C1 segment of cervical spinal cord (tissue), 14 donors: ENCODE measurements at places on chromosomes 12 and 14.

DNA sequence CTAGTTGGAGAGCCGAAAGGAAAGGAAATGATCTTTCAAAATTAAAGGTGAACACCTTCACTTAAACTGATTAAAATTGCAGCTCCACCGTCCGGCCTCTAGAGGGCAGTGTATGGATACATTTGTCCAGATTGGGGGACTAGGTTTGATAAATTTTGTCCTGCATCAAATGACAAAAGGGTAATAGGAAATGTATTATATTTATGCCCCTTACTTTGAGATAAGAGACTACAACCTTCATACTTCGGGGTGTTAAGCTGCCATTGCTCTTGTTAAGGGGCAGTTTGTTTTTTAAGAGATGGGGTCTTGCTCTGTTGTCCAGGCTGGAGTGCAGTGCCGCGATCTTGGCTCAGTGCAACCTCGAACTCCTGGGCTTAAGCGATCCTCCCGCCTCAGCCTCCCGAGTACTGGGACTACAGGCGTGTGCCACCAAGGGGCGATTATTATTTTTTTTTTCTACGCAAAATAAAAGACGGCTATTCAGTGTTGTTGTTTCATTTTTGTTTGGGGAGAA, 818 bp upstream of the SUOX start:
- no peak for DNase-seq

DNA sequence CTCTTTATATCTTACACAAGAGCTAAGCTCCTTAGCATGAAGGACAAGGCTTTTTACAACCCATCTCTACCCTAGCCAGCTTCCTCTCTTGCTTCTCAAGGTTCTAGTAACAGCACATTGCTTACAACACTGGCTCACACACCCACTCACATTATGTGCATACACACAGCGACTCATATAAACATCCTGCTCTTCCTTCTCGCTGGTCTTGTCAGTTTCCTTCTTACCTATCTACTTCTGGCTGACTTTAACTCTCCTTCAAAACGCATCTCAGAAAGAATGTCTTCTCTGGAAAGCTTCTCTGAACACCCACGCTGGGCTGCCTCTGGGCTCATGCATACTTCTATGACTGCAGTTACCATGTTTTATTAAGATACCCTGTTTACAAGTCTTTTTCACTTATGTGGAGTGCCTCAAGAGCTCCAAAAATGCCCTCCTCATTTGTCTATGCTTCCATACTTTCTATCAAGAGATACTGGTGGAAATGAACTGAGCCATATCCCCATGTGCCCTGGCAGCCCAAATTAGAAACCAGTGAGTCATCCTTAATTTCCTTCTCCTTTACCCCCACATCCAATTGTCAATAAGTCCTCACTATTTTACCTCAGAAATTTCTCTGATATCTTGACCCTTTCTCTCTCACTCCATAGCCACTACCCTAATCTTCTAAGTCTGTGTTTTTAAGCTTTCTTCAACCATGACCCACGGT, 126.9 kb upstream of the KRAS start:
- DNase-seq: no peak

DNA sequence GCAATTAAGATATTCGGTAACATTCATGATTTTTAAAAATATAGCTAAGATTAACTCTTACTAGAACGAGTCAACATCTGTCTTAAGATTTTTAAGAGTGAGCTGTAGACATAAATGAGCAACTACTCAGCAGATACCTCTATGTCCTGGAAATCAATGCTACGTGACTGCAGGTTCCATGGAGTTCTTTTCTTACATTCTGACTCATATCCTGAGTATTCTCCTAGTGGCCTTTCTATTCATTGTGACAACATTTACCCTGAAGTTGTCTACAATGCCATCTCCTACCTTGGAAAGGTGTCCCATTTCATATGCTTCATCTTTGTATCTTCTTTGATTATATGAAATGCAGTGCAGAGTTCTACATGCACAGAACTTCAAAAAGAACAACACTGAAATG, 59.9 kb downstream of the PKP2 start:
- no peak for DNase-seq

DNA sequence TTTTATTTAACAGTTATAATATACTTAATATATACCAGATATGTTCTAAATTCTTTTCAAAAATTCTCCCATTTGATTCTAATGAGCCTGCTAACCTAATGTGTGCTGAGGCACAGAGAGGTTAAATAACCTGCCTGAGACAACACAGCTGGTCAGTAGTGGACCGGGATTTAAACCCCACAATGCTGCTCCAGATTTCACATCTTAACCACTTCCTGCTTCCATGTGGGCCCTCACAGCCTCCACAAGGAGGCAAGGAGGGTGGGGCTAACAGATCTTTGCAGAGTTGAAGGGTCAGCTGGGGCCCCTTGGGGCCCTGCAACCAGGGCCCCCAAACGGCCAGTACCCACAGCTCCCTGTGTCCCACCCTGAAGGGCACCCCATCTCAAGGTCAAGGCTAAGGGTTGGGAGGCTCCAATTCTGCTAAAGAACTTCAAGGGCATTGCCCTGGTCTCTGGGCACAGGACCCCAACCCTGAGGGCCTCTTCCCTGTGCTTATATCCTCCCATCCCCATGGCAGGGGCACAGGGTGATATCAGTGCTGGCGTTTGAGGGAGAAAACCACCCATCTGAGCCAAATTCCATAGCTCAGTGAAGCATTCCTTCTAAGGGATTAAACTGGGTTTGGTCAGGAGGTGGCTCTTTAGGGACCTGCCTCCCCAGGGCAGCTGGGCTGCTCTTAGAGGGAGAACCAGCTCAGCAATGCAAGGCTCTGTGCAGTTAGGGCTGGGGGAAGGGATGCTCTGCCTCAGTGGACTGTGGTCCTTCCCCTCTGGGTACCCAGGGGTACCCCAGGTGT, 2.2 kb downstream of the KRT80 start:
- DNase-seq: no peak

DNA sequence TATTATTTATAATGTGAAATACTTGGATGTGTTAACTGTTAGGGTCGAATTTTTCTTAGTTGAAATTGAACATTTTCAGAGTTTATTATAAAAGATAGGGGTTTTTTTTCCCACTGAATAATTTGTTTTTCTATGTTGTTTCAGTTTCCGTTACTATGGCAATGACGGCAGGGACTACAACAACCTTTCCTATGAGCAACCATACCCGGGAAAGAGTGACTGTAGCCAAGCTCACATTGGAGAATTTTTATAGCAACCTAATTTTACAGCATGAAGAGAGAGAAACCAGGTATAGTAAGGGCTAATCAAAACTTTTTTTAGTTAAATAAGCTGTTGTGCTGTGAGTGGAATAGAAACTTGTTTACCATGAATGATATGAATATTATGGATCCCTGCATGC, 35.1 kb upstream of the BMAL2 start:
- no peak for DNase-seq

- DNase-seq: no peak
Observed at GRCh38 chr14:92665661-92666110, 82.7 kb downstream of the LGMN start.

DNA sequence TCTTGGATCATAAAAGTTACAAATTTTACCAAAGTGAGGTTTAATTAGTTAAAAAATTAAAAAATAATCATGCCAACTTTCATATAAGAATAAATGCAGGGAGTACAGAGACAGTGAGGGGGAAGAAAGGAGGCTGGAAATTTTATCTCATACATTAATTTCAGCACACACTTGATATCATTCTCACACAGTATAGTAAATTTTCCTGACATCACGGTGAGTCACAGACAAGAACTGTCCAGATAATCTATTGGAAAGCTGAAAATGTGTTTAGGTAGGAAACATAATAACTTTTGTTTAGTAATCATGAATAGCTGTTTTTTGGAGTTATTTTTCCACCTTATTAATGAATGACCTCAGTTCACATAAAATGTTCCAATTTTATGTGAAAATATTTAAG, 1204.8 kb downstream of the GALC start:
- DNase-seq: no peak

DNA sequence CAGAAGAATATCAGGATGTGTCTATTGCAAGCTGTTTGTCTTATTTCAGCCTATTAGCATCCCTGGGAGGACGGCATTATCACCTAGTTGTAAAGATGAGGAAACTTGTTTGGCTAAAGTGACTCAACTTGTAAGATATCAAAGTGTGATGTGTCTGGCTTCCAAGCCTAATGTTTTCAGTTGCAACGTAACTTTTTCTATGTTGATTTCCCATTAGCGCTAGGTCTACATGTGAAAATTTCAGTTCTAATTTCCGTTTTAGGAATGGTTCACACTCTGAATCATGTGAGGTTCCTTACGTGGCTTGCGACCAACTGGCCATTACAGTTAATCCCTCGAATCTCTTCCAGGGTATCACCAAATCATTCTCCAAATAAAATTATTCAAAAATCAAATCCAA, 58.0 kb downstream of the LLPH start:
- no peak for DNase-seq

DNA sequence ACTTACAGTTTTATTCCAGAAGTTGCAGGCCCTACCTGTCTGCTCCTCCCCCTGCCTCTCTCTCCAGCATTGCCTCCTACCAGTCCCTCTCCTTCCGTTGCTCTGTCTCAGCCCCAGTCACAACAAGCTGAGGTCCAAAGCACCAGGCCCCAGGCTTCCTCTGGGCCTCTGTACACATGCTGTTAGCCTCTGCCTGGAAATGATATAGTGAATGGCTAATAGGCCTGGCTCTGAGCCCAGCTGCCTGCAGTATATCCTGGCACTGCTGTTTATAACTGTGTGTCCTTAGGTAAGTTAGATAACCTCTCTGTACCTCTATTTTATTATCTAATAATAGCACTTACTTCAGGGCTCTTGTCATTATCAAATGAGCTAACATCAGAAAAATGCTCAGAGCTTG, 114.9 kb upstream of the PWP1 start:
- DNase-seq: no peak

GRCh38 chr12:54932038-54932437, 52.5 kb downstream of the TESPA1 start:
- DNase-seq: no peak

DNA sequence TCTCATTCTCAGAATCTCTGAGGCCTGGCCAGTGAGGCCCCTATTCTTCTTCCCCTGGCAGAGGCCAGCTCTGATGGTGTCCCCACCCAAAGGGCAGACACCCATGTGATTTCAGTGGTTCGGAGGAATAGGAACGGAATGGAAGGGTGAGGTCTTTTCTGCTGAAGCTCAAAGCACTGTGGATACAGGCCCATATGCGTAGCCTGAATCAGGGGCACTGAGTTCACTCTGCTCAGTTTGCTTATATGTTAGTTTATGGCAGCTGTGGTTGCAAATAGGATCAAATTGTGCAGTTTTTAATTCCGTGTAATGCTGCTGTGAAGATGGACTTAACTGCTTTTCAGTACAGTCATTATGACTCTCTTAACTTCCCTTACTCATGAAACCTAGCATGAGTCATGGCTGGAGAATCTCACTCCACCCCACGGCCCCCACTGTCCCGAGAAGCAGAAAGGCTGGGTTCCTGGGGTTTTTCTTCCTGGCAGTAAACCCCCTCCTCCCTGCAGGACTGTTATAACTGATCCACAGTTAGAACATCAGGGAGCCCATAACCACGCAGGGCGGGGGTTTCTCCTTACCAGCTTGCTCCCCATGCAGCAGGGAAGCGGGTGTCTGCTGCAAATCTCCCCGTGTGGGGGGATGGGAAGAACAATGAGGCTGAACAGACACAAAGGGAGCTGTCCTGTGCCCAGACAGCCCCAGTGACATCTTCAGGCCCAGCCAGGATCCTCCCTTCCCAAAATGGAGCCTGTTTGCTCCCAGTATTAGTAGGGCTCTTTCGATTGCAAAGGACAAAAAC, 122.7 kb downstream of the SLC38A6 start:
- DNase-seq: no peak

- DNase-seq: no peak
Observed at GRCh38 chr12:49654715-49655114, 31.4 kb downstream of the PRPF40B start.

GRCh38 chr12:46360908-46361666, 11.5 kb downstream of the SLC38A2 start:
- no peak for DNase-seq

- DNase-seq: no peak
Observed at GRCh38 chr14:80956922-80957321, 1.5 kb downstream of the TSHR start.

GRCh38 chr12:110937104-110937641, 16.8 kb upstream of the MYL2 start:
- peak; percentile 22 for DNase-seq

GRCh38 chr14:94058128-94058673, 22.8 kb downstream of the DDX24 start:
- DNase-seq: no peak

- no peak for DNase-seq
Observed at GRCh38 chr12:88416786-88417185, 163.5 kb downstream of the KITLG start.

DNA sequence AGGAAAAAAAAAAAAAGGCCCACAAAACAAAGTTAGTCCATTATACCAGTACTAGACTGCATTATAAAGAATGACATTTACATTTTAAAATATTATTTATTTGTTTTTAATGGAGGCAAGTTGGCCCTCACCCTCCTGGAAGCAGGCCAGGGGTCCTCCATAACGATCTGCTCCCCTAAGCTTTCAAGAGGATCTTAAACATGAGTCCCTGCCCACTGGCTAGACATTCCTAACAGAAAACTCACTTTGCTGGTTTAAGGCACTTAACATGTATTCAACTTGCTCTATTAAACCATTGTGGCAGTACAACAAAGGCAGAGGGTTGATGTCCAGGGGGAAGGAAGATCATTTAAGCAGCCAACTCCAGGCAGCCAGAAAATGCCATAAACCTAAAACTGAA, 111.4 kb downstream of the STXBP6 start:
- DNase-seq: no peak

- DNase-seq: no peak
Observed at GRCh38 chr12:105706321-105706972, 376.0 kb downstream of the C12orf75 start.

DNA sequence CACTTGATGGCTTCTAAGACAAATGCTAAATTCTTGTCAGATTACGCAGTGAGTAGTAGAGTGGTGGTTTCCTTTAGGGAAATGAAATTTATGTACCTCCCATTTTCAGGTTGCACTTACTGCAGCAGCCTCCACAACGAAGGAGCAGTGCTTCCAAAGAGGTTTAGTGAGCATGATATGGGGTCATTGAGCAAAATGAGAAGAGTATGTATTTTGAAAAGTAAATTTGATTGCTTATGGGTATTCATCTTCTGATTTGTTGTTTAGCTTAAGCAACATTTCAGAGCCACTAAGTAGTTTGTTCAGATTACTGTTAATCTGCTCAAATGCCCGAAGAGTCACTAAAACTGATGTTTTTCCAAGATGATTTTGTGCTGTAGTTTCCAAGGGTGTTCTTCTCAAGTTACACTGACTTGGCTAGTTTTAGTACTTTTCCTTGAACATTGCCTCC, 493.6 kb downstream of the PCNX1 start:
- DNase-seq: no peak

DNA sequence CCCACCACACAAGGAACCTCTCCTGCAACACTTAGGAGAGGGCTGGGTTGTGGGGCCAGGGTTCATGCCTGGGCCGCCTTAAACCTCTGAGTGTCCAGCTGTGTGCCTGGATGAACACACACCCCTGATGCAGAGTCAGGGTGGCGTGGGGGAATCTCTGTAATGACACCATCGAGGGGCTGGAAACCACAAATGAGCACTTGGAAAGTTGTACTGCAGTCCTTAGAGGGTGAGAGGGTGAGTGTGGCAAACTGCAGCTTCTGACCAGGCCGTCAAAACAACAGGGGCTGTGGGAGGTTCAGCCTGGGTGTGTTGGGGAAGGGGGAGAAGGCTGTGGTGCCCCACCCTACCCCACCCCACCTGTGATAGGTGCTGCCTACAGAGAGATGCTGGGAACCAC, 12.4 kb upstream of the KRT5 start:
- no peak for DNase-seq
